ENCODE measurements at places on chromosomes 3 and 15. TPM values are rescaled to one million over a fixed set of nuclear protein-coding genes. Genes with fewer than 3 reads are reported as not detected.

DNA sequence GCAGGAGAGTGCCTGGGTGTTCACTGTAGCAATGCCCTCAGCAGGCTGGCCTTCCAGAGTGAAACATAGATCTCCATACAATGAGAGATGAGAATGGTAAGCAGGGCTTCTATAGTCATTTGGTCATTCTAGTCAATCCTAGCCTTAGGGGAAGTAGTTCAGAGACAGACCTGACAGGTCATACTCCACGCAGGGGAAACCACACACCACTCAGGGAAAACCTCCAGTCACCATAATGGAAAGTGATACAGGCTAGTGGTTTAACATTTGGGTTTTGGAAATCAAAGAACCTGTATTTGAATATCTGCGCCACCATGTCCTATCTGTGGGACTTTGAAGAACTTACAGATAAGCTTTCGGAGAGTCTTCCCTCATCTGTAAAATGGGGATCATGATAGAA is 425.7 kb upstream of the PPP2R3A start:
- DNase-seq = no peak

DNA sequence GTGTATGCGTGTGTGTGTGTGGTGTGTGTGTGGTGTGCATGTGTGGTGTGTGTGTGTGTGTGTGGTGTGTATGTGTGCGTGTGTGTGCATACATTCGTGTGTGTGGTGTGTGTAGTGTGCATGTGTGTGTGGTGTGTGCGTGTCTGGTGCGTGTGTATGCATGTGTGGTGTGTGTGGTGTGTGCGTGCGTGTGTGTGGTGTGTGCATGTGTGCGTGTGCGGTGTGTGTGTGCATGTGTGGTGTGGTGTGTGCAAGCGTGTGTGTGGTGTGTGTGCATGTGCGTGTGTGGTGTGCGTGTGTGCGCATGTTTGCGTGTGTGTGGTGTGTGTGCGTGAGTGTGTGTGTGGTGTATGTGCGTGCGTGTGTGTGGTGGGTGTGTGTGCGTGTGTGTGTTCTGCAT is 210.4 kb downstream of the LRTM1 start:
- DNase-seq = no peak

Gene DGKG
- 2.4 TPM for total RNA-seq

DNA sequence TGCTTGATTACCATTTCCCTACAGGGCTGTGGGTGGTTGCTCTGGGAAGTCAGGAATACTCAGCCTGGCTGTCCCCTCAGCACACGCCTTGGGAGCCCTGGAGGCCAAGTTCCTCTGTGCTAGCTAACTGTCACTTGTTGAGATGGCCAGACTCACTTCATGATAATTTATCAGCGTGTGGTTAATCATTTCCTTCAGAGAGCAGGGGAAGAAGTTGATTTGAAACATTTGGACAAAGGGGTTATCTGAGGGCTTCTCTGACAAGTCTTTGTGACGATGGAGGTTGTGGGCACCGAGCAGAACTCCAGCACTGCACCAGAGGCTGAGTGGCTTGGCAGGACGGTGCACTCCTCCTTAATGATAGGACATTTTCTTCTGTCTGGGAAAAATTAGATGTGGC is 61.9 kb downstream of the WHAMM start:
- no peak for DNase-seq

Gene ARNT2
- 3.1 TPM for total RNA-seq

DNA sequence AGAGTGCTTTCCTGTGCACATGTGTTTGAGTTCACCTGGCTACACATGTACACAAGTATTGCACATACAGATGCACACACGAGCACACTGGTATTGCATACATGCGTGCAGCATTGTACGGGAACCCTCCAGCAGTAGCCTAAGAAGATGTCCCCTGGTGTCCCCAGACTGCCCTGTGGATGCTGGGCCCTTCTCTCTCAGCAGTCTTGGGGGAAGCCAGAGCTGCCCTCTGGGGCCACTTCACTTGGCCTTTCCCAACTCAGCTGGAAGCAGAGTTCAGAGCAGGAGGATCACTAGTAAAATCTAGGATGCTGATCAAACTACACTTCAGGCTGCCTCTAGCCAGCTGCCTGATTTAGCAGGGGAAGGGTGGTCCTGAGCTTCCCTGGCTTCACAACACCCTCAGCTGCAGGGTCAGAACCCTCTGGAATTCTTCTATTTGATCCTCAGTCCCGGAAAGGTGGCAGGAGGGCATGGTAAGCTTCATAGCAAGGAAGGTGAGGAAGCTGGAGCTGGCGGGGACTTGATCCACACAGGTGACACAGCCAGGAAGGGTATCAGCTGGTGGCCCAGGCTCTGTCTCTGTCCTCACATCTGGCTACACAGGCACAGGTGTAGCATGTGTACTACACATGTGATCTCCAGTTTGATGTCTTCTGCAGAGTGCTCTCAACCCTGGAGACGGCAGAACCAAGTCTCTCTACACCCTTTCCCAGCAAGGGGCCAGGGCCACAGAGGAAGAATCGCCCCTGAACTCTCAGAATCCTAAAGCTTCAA is 36.5 kb downstream of the KLF15 start:
- no peak for DNase-seq

Gene HYKK
- 4.5 TPM for total RNA-seq

GRCh38 chr15:64864068-64864467 is 22.4 kb downstream of the PLEKHO2 start:
- no peak for DNase-seq

Gene DPPA2
- not detected for total RNA-seq

DNA sequence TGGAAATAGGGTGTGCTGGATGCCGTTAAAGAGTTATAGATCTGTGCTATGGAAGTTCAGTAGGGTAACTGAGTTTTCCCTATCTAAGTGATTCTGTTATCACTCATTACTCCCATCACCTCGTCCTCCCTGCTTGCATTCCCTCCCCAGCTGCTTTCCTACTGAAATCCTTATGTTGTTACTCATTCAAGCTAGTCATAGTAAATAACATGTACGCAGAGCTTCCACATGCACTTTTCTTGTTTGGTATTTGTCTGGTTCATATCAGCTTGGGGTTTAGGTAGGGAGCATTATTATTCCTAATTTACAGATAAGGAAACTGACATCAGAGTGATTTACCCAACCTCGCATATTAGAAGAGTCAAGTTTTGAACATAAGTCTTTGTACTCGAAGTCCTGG is 135.1 kb downstream of the HCN4 start:
- no peak for DNase-seq

- DNase-seq = no peak
Observed at GRCh38 chr3:36166477-36166876, 213.8 kb upstream of the STAC start.

DNA sequence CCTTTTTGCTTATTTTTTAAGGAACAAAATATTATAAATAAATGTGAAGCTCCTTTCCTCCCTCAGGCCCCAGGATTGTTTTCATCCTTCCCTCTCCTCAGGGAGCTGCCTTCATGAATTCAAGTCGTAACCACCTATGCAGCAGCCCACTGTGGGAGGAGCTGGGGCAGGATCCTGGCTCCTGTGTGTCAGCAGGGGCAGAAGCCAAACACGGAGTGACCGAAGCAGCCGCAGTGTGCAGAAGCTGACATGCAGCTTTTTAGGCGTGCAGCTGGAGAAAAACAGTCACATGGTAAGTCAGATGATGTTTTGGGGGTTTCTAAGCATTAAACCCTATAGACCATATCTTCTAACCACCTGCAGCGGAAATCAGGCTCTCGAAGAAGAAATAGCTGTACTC is 231.3 kb downstream of the OCA2 start:
- no peak for DNase-seq

DNA sequence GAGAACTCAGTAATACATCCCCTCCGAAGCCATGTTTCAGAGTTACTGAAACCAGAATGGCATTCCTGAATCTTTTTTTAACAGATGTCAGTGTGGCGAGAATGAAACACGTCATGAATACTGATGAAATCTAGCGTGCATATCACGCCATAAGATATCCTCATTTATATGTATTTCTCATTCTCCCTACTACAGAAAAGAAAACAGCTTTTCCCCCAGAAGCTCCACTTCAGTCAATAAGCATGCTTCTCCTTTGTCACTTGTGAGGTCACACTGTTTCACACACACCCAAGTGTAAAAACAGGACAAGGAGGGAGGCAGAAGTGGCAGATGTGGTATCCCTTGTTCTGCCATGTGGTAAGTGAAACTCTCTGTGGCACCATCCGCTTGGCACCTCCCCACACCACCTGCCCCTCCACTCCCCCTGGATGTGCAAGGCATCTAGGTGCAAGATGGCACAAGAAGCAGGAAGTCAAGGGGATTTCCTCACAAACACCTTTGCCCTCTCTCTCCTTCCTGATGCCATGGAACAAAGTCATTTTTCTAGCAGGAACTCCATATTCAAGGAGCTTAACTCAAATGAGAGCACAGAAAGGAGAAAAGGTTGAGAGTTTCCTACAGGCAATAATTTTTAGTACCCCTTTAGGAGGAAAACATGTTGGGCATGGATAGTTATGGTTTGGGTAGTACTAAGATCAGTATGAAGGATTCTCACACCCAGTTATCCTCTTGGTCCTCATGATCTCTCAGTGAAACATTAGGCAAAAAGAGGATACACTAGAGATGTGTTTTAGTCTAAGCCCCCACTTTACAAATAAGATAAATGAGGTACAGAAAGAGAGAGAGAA is 47.5 kb upstream of the FRMD4B start:
- DNase-seq = no peak

DNA sequence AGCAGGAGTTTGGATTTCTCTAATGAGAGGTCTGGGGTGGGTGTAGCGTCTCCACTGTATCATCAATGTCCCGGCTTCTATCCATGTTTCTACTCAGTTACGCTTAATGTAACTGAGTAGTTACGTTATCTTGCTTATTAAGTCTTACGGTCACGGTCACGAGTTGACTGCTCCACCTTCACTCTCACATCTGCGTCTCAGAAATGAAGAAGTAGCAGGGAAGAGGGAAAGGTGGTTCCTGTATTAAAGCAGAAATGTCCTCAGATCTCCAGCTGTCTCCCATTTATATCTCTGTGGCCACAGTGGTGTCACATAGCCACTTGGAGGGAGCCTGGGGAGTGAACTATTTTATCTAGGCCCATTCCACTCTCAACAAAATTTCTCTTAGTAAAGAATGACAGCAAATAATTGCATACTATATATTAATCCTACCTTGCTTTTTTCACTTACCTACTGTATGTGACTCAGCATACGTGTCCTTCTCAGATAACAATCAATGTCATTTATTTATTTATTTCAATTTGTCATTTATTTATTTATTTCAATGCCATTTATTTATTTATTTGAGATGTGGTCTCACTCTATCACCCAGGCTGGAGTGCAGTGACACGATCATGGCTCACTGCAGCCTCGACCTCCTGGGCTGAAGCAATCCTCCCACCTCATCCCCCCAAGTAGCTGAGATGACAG is 39.7 kb upstream of the RNU6-1 start:
- DNase-seq = no peak

DNA sequence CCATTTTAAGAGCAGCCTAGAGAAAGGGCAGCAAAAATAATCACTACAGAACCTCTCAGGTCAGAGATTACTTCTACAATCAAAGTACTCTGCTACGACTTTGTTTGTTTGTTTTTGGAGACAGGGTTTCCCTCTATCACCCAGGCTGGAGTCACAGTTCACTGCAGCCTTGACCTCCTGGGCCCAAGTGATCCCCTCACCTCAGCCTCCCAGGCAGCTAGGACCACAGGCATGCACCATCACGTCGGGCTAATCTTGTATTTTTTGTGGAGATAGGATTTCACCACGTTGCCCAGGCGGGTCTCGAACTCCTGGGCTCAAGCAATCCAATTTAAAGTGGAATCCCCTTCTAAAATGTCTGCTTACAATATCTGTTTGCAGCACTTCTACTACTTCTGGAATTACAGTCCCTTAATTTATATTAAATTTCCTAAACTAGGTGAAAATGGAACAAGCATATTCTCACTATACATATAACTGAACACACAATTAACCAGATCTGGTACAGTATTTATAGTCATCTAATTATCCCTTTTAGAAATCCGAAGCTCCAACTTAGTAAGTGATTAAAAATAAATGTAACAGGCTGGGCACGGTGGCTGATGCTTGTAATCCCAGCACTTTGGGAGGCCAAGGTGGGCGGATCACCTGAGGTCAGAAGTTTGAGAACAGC is 4.4 kb downstream of the UACA start:
- DNase-seq = no peak

Gene CHDH
- total RNA-seq = 2.5 TPM

Gene GUCA1C
- total RNA-seq = not detected

- DNase-seq = no peak
Observed at GRCh38 chr3:161082063-161082462, 23.1 kb downstream of the B3GALNT1 start.

GRCh38 chr15:90106522-90107117 is 4.4 kb upstream of the IDH2 start:
- DNase-seq = no peak

GRCh38 chr15:96307856-96308394 is 22.6 kb upstream of the NR2F2 start:
- DNase-seq = no peak

DNA sequence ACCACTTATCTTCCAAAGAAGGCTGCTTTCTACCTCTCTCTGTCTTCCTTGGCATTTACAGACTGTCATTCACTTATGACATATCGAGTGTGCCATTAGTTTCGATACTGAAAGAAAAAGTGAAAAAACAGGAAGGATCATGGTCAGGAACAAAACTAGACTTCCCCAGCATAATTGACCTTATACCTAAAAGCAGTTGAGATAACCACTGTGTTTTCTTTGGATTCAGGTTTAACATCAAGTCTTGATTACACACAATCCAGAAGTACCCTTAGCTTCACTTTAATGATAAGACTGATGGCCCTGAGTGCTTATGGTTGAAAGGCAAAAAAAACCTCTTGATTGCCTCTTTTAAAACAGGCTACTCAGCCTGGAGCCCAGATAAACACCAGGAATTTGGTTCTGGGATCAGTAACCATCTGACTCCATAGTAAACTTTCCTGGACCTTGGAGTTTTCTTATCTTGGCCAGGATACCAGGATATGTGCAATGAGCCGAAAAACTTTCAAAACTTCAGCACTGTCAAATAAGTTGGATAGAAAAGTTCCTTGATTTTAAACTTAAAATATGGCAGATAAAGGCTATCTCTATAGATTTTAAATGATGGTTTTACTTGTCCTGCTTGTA is 5.0 kb upstream of the UACA start:
- DNase-seq = no peak

Gene FOXB1
- not detected for total RNA-seq

GRCh38 chr15:87547470-87548181 is 708.9 kb downstream of the NTRK3 start:
- no peak for DNase-seq

Gene CCDC9B
- total RNA-seq = 1.1 TPM

Gene KNSTRN
- total RNA-seq = 15.9 TPM

Gene CCNB2
- 1.1 TPM for total RNA-seq

Gene EIF4E3
- 31.7 TPM for total RNA-seq

Gene ADAMTS9
- total RNA-seq = 203 TPM

- no peak for DNase-seq
Observed at GRCh38 chr3:82329300-82329699, 567.9 kb upstream of the GBE1 start.

DNA sequence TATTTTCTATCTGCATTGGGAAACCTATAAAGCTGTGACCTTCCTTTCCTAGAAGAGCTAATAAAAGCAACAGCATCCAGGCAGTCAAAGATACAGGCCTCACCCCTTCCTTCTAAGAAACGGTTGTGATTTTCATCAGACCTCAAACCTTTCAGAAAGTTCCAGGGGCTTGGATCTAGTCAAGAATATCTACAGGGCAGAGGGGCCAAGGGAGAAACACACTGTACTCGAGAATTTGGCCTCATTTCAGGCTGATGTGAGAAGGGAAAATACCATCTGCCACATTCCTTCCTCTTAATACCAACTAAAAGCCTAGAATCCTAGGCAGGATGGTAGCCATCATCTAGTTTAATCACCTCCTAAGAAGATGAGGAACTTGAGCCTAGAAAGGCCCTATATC is 24.5 kb upstream of the BCL6 start:
- no peak for DNase-seq

Measured in omental fat pad (tissue), 4 donors.